ENCODE measurements at places on chromosomes 1 and 21.

GRCh38 chr1:62247391-62248168, 52.9 kb downstream of the L1TD1 start:
- no peak for DNase-seq

- DNase-seq: no peak
These were observed 14.7 kb downstream of the HYI start for GRCh38 chr1:43438953-43439581.

DNA sequence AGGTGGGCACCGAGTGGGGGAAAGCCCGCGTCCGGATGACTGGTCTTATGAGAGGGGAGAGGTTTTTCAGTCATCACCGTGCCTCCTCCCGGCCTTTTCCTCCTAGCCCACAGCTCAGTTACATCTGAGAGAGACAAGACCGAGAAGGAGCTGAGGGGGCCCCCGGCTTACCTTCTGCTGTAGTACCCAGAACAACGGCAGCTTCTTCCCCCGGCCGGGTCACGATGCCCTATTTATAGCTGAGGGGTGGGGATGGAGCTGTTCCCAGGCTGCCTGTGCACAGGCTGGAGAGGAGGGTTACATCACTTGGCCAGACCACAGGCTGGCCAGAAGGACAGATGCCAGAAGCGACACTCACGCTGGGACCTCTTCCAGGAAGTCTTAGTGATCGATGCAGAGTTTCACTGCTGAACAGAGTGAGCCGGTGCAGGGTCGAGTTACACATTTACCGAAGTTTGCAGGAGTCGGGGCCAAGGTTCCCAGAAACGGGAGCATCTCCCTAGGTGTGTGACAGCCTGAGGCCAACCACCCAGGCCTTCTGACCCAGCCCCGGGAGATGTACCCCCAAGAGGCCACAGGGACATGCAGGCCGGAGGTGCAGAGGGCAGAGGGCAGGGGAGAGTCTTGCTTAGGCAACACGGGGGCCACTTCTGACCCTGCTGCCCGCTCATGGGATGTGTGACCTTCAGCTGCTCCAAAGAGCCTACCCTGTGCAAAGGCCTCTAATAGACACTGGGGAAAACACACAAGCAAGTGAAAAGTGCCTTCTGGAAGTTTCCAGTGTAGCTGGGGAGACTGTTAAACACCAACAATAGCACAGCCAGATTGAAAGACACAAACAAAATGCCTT, at the start of gene AGT:
Gene AGT, minus strand, starts transcription at position 208 of the 850 bp plus-strand sequence. CDS start 3,299 bp downstream, outside the sequence.
- peak; percentile 96 for DNase-seq

GRCh38 chr1:44705938-44706337, 25.0 kb downstream of the RNU5D-1 start:
- DNase-seq: no peak

GRCh38 chr1:5944154-5944842, 47.9 kb downstream of the NPHP4 start:
- DNase-seq: no peak

DNA sequence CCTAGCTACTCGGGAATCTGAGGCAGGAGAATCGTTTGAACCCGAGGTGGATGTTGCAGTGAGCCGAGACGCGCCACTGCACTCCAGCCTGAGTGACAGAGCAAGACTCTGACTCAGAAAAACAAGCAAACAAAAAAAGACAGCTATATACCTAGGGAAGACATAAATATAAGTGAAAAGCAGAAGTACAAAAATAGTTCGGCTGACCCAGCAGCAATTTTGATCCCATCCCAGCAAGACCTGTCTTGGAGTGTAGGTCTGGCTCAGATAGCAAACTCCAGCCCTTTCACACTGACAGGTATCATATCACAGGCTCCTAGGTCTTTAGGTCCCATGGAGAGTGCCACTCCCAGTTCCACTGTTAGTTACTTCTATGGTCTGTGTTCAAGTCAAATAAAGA, 14.6 kb downstream of the MTX1 start:
- DNase-seq: no peak

DNA sequence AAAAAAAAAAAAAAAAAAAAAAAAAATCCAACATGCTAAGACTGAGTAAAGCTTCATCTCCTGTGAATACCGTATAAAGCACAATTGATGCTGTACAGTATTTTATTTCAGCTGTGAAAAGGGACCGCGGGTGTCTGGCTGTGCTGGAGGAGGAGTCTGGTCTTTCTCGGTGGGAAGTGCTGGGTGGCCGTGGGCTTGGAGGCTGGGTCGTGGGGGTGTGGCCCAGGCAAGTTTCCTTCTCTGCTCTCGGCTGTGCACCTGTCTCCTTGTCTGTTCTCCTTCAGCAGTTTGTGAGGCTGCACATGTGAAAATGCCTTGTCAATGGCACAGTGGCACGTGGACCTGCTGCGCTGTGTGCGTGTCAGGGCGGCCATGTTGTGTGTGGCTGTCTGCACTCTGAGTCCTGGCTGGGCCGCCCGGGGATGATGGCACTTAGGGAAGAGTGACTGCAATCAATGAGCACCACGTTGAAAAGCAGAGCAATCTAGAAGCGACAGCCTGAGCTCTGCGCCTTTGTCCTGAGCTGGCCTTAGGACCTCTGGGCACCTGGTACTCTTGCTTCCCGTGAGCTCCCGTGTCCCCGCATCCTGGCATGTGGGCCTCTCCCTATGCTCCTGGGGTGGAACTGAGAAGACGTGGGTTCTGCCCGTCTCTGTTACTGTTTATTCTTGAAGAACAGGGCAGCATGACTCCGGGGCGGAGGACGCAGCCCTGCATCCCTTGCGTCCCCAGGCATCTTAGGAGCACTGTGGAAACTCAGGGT, 14.5 kb downstream of the AGPAT3 start:
- DNase-seq: peak; percentile 44

GRCh38 chr1:58659516-58659915, 40.3 kb downstream of the MYSM1 start:
- DNase-seq: no peak
